ENCODE measurements at places on chromosomes 3 and 15.

GRCh38 chr15:68440136-68440535 lies 8.2 kb upstream of the ITGA11 start:
- no peak for DNase-seq

DNA sequence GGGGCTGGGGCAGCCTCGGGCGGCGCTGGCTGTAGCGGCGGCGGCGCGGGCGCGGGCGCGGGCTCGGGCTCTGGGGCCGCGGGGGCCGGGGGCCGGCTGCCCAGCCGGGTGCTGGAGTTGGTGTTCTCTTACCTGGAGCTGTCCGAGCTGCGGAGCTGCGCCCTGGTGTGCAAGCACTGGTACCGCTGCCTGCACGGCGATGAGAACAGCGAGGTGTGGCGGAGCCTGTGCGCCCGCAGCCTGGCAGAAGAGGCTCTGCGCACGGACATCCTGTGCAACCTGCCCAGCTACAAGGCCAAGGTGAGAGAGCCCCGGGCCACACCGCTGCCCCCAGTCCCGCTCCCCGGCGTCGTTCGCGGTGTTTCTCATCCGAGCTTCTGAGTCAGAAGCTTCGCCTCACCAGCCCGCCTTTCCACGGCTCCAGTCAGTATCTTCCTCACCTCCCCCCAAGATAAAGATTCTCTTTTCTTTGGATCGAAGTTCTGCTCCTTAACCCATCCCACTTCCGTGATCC lies 600 bp downstream of the FBXO45 start:
- peak; percentile 29 for DNase-seq

DNA sequence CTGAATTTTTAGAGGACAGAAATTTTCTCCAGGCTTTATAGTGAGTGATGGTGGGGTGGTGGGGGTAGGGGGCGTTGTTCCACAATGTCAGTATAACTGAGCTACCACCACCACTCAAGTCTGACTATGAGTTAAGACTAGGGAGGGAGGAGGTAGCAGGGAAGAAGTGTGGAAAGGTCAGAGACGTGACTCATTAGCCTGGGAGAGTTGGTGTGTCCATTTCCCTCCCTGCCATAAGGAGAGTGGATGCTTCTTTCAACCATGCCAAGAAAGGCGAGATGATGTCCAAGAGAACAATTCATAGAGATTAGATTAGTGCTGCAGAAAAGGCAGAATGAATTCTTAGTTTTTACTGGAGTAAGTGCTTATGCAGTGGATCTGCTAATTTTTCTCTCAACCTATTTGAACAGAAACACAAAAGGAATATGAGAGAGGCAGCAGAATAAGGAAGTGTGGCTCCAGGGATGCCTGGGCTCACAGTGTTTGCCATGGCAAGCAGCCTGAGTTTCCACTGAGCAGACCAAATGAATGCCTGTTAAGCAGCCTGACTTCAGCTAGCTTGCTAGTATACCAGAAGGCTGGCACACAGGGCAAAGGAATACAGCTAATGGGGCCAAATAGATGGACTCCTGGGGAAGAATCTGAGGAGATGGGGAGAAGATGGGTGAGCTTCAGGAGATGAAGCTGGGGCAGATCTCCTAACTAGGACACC lies 708.9 kb downstream of the NTRK3 start:
- no peak for DNase-seq

GRCh38 chr3:195147649-195148080 lies 123.3 kb downstream of the XXYLT1 start:
- DNase-seq = no peak

Measured in head of caudate nucleus (tissue), 42 donors.